Testis (tissue), 5 donors: ENCODE measurements at places on chromosomes 2 and 18. TPM values are rescaled to one million over a fixed set of nuclear protein-coding genes. Genes with fewer than 3 reads are reported as not detected.
A peak's percentile ranks its signal among the peaks of the same experiment; 100 is the strongest.

- no peak for DNase-seq
- no peaks in the 10 kb centered on the region for H3K4me1 ChIP-seq
- no peak overlapping the region for H3K27ac ChIP-seq
- no peaks in the 10 kb centered on the region for H3K36me3 ChIP-seq
- no peak overlapping the region for H3K4me3 ChIP-seq
These were observed 167.4 kb downstream of the C1D start for GRCh38 chr2:67895227-67895941.

- H3K27ac ChIP-seq: no peak overlapping the region
- H3K4me1 ChIP-seq: no peaks in the 10 kb centered on the region
- no peaks in the 10 kb centered on the region for H3K27me3 ChIP-seq
- H3K36me3 ChIP-seq: no peaks in the 10 kb centered on the region
These were observed 911.6 kb downstream of the EPHA4 start for GRCh38 chr2:220660277-220661145.

The IMPACT gene
- total RNA-seq: 49.0 TPM

The LPIN2 gene
- 109 TPM for total RNA-seq

DNA sequence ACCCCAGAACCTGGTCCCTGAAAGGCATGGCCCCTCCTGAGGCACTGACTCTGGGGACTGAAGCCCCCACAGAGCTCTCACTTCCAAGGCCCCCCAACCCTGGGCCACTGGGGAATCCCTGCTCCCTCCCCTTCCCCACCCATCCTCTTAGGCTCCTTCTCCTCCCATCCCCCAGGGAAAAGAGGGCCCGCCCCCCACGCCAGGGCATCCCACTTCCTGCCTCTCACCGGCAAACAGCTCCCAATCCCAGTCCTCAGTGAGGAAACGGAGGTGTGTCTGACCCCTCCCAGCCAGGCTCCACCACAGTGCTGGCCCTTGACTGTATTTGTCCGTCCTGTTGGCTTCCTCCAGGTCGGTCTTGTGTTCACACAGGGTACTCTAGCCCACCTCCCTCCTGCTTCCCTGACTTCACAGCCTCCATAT is 35.0 kb upstream of the PTMA start:
- H3K27ac ChIP-seq: peak overlapping the region; percentile 53
- peaks cover 37% of the 10 kb centered on the region for H3K4me1 ChIP-seq
- no peak for DNase-seq
- H3K27me3 ChIP-seq: no peaks in the 10 kb centered on the region
- H3K36me3 ChIP-seq: no peaks in the 10 kb centered on the region

GRCh38 chr2:21146638-21147037 is 22.9 kb downstream of the TDRD15 start:
- no peak for DNase-seq
- H3K27ac ChIP-seq: no peak overlapping the region
- H3K4me1 ChIP-seq: no peaks in the 10 kb centered on the region
- no peaks in the 10 kb centered on the region for H3K36me3 ChIP-seq
- H3K4me3 ChIP-seq: no peak overlapping the region
- H3K27me3 ChIP-seq: no peaks in the 10 kb centered on the region

DNA sequence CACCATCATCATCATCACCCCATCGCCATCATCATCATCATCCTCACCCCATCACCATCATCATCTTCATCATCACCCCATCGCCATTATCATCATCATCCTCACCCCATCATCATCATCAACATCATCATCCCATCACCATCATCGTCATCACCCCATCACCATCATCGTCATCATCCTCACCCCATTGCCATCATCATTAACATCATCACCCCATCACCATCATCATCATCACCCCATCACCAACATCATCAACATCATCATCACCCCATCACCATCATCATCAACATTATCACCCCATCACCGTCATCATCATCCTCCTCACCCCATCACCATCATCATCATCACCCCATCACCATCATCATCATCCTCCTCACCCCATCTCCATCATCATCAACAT is 151.0 kb downstream of the DNER start:
- no peak overlapping the region for H3K27ac ChIP-seq
- no peak overlapping the region for H3K4me3 ChIP-seq
- DNase-seq: no peak
- no peaks in the 10 kb centered on the region for H3K36me3 ChIP-seq
- no peaks in the 10 kb centered on the region for H3K27me3 ChIP-seq

The SIX3 gene
- total RNA-seq: 0.47 TPM

DNA sequence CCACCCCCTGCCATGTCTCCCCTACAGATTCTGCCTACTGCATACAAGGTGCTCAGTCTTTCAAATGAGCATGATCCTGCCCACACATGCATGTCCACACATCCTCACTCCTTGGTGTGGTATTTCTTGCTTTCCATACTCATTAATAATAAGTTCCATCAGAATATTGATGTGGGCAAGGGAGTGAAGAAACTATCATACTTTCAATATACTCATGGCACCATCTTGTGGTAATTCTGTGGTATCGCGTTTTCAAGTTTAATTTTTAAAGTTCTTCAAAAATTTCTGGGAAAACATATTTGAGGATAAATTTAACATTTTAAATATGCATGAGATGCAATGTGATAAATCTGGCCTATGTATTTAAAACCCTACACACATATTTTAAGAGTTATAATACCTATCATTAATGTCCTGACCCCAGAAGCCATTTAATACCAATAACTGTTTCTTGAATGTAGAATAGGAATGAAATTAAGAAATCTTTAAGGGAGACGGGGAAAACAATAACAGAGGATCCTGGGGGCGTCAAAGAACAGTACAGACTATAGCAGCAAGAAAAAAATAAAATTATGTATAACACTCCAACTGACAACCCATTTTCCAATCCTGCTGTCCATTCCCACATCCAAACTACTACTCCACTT is 110.1 kb downstream of the ZNF385B start:
- no peaks in the 10 kb centered on the region for H3K27me3 ChIP-seq
- no peak overlapping the region for H3K27ac ChIP-seq
- H3K36me3 ChIP-seq: no peaks in the 10 kb centered on the region
- no peak for DNase-seq

The RETSAT gene
- 54.0 TPM for total RNA-seq

- no peak overlapping the region for H3K27ac ChIP-seq
- DNase-seq: no peak
- no peaks in the 10 kb centered on the region for H3K36me3 ChIP-seq
These were observed 35.6 kb downstream of the COPS8 start for GRCh38 chr2:237121321-237121720.

The TXNDC9 gene
- total RNA-seq: 31.5 TPM

GRCh38 chr18:39846265-39846664 is 2108.8 kb upstream of the PIK3C3 start:
- no peaks in the 10 kb centered on the region for H3K27me3 ChIP-seq
- no peak for DNase-seq
- no peak overlapping the region for H3K27ac ChIP-seq
- no peak overlapping the region for H3K4me3 ChIP-seq
- no peaks in the 10 kb centered on the region for H3K36me3 ChIP-seq

DNA sequence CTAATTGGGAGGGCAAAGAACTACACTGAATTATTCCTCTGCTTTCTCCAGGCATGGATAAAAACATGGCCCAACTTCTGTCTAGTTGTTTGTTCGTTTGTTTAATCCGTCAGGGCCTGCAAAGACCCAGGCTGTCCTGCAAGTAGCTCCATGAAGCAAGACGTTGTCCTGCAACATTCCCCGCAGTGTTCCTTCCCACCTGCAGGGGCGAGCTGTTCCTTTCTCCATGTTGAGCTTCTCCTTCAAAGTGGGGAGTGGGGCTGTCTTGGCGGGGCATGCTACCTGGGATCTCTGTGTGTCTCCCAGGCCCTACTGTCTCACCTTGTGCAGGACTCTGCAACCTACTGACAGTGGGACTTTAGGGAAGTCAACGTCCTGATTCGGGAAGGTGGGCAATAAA is 264.0 kb upstream of the SMIM21 start:
- no peak overlapping the region for H3K27ac ChIP-seq
- no peaks in the 10 kb centered on the region for H3K36me3 ChIP-seq
- H3K27me3 ChIP-seq: no peaks in the 10 kb centered on the region
- no peak overlapping the region for H3K4me3 ChIP-seq
- DNase-seq: no peak

- no peak overlapping the region for H3K4me3 ChIP-seq
- no peaks in the 10 kb centered on the region for H3K27me3 ChIP-seq
- H3K36me3 ChIP-seq: no peaks in the 10 kb centered on the region
- no peaks in the 10 kb centered on the region for H3K4me1 ChIP-seq
- DNase-seq: no peak
These were observed 140.3 kb downstream of the ARL6IP6 start for GRCh38 chr2:152858594-152859265.

The OTOS gene
- not detected for total RNA-seq

The CNGA3 gene
- total RNA-seq: 0.63 TPM

DNA sequence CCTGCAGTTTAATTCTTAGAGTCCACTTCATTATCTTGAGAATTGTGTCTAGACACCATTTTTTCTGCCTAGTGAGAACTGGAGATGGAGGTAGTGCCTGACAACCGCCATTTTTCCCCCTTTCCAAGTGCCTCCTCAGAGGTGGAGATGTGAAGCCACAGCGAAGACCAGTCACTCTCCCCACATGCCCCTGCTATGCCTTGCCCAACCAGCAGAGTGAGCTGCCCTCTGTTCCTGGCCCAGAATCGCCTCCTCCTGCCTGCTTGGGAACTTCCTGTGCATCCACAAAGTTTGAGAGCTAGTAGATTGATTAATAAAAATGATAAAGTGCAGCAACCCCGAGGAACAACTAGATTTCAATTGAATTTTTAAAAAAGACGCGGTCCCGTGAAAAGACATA is 123.3 kb downstream of the CLIP4 start:
- H3K4me3 ChIP-seq: no peak overlapping the region
- no peak overlapping the region for H3K27ac ChIP-seq
- DNase-seq: peak; percentile 25

The HOXD13 gene
- 0.31 TPM for total RNA-seq

DNA sequence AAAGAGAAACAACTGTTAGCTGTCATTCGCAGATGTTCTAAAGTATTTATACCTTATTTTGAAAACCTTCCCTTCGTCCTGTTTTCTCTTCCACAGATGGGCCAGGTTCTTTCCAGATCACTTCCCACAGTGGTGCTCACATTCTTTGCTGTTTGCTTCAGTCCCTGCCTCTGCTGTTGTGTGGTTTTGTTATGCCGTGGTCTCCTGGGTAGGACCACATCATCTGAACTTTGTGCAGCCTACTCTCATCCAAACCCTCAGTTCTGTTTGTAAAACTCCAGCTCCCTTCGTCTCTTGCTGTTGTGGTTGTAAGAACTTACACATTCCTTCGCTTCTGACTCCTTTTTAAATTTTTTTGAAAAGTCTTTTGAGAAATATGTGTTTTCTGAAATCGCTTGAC is 38.1 kb downstream of the ZNF236 start:
- no peak overlapping the region for H3K27ac ChIP-seq
- no peaks in the 10 kb centered on the region for H3K27me3 ChIP-seq
- H3K4me3 ChIP-seq: no peak overlapping the region
- H3K36me3 ChIP-seq: no peaks in the 10 kb centered on the region
- H3K4me1 ChIP-seq: no peaks in the 10 kb centered on the region

DNA sequence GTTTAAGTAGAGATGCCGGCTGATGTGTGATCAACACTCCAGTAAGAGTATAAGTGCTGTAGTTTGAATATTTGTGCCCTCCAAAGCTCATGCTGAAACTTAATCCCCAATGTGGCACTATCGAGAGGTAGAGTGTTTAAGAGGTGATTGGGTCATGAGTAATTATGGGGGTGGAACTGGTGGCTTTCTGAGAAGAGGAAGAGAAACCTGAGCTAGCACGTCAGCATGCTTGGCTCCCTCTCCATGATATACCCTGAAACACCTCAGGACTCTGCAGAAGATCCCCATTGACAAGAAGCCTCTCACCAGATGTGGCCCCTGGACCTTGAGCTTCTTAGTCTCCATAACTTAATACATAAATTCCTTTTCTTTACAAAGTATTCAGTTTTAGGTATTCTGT is 584.8 kb downstream of the TSN start:
- no peaks in the 10 kb centered on the region for H3K27me3 ChIP-seq
- no peak overlapping the region for H3K27ac ChIP-seq
- no peak for DNase-seq
- H3K4me3 ChIP-seq: no peak overlapping the region
- H3K36me3 ChIP-seq: no peaks in the 10 kb centered on the region

- no peak for DNase-seq
- H3K36me3 ChIP-seq: no peaks in the 10 kb centered on the region
- no peak overlapping the region for H3K27ac ChIP-seq
- no peaks in the 10 kb centered on the region for H3K27me3 ChIP-seq
- H3K4me1 ChIP-seq: no peaks in the 10 kb centered on the region
These were observed 223.8 kb downstream of the TTC32 start for GRCh38 chr2:19677825-19678518.

The PDE11A gene
- total RNA-seq: 2.2 TPM

The MBOAT2 gene
- 24.8 TPM for total RNA-seq

DNA sequence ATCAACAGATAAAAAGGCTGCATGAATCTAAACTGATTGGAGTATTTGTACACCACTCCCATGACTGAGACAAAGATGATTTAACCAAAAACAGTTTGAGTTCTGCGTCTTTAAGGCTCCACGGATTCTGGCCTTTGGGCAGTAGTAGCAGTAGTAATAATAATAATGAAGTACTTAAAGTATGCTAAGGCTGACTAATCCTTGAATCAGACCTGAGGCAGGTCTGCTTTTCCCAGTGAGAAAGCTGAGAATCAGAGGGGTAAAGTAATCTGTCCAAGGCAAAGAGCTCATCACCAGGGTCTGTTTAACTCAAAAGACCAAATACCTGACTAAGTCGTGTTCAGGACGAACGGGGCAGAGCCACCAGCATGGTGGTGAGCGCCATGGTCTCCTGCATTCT is 61.4 kb downstream of the ID2 start:
- H3K4me1 ChIP-seq: no peaks in the 10 kb centered on the region
- H3K27ac ChIP-seq: no peak overlapping the region
- no peak overlapping the region for H3K4me3 ChIP-seq

GRCh38 chr18:7615840-7616239 is 48.7 kb downstream of the PTPRM start:
- DNase-seq: no peak
- no peak overlapping the region for H3K27ac ChIP-seq
- H3K4me3 ChIP-seq: no peak overlapping the region
- H3K4me1 ChIP-seq: no peaks in the 10 kb centered on the region

- no peaks in the 10 kb centered on the region for H3K36me3 ChIP-seq
- no peaks in the 10 kb centered on the region for H3K4me1 ChIP-seq
- no peaks in the 10 kb centered on the region for H3K27me3 ChIP-seq
- H3K27ac ChIP-seq: peak overlapping the region; percentile 93
- peak overlapping the region; percentile 67 for H3K4me3 ChIP-seq
These were observed 837 bp downstream of the NHEJ1 start for GRCh38 chr2:219159771-219160185.

- H3K4me1 ChIP-seq: no peaks in the 10 kb centered on the region
- no peak overlapping the region for H3K4me3 ChIP-seq
- H3K27me3 ChIP-seq: no peaks in the 10 kb centered on the region
- H3K36me3 ChIP-seq: no peaks in the 10 kb centered on the region
- H3K27ac ChIP-seq: no peak overlapping the region
- DNase-seq: no peak
These were observed 65.3 kb downstream of the TPO start for GRCh38 chr2:1478311-1479305.

The HOXD12 gene
- total RNA-seq: not detected

DNA sequence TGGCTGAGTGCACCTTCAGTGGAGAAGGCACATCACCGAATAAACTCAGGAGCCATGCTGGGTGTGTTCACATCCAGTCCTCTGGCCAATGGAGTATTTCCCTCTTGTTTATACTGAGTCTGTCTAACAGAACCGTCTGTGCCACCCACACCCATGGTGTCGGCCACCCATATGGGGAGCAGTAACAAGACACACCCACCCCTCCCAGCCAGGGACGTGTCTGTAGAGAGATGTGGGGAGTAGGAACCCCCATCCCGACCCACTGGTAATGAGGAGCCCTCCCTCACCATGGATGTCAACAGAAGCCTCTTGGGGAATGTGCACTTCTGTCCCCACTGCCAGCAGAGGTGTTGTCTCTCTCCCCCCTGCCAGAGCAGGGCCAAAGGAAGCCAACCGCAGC is 37.1 kb downstream of the KCNG2 start:
- no peaks in the 10 kb centered on the region for H3K36me3 ChIP-seq
- no peak overlapping the region for H3K27ac ChIP-seq
- DNase-seq: no peak
- no peaks in the 10 kb centered on the region for H3K27me3 ChIP-seq

The LIPG gene
- 48.0 TPM for total RNA-seq
